ENCODE measurements at places on chromosomes 1 and 21. TPM values are rescaled to one million over a fixed set of nuclear protein-coding genes. Genes with fewer than 3 reads are reported as not detected.

GRCh38 chr1:107122225-107122624 is 18.6 kb upstream of the NTNG1 start:
- DNase-seq = no peak

The HSF2BP gene
- 0.76 TPM for total RNA-seq

The ESRRG gene
- total RNA-seq = not detected

GRCh38 chr1:156642265-156643048 is 540 bp downstream of the BCAN start:
- DNase-seq = no peak

- no peak for DNase-seq
Measured at GRCh38 chr1:177014325-177014724, 150.2 kb downstream of the ASTN1 start.

DNA sequence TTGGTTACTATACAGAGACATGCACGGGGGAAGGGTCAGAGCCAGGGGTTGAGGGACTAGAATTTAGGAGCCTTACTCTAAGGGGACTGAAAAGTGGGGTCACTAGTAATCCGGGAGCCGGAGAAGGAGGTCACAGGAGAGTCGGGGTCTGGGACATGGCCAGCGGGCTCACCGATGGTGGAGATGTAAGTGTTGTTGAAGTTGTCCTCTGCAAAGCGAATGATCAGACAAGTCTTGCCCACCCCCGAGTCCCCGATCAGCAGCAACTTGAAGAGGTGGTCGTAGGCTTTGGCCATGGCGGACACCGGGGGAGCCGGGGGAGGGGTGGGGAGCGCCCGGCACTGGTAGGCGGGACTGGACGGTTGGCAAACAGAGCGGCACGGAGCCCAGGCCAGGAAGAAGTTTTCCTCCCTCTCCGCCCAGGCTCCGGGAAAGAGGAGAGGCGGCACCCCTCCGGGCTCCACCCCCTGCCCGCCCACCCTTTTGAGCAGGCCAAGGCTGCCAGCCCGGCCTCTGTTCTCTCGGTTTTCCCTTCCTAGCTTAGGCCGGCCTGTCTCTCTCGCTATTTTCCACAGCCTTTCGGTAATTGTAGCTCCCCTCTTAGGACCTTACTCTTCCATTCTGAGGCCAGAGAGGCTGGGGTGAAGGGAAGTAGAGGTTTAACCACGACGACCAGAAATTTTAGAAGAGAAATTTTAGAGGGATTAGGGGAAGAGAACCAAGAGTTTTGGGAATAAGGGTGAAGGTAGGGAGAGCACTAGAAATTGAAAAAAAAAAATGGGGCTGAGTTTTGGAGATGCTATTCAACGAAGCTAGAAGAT is at the start of gene RAB13:
Gene RAB13, minus strand, starts transcription at position 399 of the 821 bp plus-strand sequence. Its CDS starts 103 bp downstream, at position 296.
- DNase-seq = peak; percentile 72

GRCh38 chr1:94025383-94026340 is 95.3 kb downstream of the ABCA4 start:
- DNase-seq = peak; percentile 65

GRCh38 chr1:234871039-234871709 is 257.5 kb downstream of the TOMM20 start:
- DNase-seq = no peak

The TCEA3 gene
- total RNA-seq = not detected

The OPTC gene
- total RNA-seq = not detected

The TNN gene
- total RNA-seq = not detected

DNA sequence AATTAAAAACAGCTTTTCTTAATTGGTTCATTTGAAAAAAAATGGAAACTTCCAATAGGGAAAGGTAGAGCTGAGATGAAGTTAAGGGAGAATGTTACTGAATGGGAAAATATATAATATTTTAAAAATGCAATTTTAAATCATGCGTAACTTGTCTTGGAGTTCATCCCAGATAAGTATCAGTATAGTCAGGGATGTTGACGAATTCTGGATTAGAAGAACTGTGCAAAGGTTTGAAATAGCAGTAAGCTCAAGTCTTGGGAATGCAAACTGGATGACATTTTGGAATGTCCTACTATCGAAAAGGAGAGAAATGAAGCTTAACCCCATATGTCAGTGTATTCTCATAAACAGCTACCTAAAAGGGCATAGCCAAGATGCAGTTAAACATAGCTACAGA is 4.0 kb upstream of the ST6GALNAC3 start:
- no peak for DNase-seq

- no peak for DNase-seq
Measured at GRCh38 chr1:119009312-119009655, 21.1 kb upstream of the TBX15 start.

- no peak for DNase-seq
Measured at GRCh38 chr1:21095976-21096375, 80.7 kb downstream of the EIF4G3 start.

The PLA2G2C gene
- total RNA-seq = not detected

The ZNF648 gene
- not detected for total RNA-seq

The BNIPL gene
- total RNA-seq = 0.63 TPM

- no peak for DNase-seq
Measured at GRCh38 chr1:73033640-73034039, 751.3 kb upstream of the NEGR1 start.

DNA sequence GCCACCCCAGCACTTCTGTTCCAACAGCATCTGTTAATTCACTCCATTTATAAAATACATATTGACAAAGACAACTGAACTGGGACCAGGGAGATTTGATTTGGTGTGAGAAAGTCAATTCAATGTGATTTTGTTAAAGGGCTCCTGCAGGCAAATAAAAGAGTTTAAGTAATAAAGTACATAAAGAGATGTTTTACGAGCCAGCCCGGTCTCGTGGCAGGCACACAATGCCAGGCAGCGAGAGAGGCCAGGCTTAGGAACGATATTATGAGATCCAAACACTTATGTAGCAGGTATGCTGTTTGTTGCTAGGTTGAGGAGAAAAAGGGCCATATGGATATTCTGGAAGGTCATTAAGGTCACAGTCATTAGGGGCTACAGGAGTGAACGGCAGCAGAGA is 227.1 kb downstream of the KCTD3 start:
- no peak for DNase-seq

- DNase-seq = peak; percentile 81
Measured at GRCh38 chr1:62407398-62408009, 29.3 kb upstream of the USP1 start.

GRCh38 chr1:207958376-207959139 is 47.6 kb upstream of the CD34 start:
- DNase-seq = no peak

The TSACC gene
- total RNA-seq = 4.5 TPM

- peak; percentile 65 for DNase-seq
Measured at GRCh38 chr1:206685334-206685768, 646 bp downstream of the MAPKAPK2 start.

DNA sequence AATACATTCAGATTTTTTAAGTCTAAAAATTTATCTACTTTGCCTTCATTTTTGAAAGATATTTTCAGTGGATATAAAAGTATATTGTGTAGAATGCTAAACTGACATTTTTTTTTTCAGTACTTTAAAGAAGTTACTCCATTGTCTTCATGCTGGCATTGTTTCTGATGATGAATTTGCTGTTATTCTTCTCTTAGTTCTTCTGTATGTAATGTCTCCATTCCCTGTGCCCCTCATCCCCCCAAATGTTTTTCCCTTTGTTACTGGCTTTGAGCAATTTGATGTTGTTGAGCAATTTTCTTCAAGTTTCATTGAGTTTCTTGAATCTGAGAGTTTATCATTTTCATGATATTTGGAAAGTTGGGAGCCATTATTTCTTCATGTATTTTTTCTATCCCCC is 20.8 kb upstream of the VANGL1 start:
- DNase-seq = no peak

DNA sequence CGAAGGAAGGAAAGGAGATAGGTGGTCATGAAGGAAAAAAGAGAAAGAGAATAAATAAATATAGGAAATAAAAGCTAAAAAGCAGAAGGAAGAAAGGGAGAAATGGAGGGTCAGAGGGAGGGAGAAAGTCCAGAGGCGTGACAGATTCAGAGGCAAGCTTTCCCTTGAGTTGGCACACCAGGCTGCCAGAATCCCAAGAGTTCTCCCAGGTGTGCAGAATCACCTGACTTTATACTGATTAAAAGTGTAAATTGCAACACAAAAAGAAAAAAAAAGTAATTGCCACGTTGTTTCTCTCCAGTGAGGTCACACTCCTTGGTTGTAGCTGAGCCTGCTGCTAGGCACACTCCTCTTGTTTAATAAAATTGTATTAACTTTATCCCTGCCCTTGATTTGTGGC is 669.9 kb upstream of the PKN2 start:
- no peak for DNase-seq

GRCh38 chr1:48560577-48560976 is 88.6 kb upstream of the SPATA6 start:
- no peak for DNase-seq

The TXLNA gene
- total RNA-seq = 33.5 TPM

DNA sequence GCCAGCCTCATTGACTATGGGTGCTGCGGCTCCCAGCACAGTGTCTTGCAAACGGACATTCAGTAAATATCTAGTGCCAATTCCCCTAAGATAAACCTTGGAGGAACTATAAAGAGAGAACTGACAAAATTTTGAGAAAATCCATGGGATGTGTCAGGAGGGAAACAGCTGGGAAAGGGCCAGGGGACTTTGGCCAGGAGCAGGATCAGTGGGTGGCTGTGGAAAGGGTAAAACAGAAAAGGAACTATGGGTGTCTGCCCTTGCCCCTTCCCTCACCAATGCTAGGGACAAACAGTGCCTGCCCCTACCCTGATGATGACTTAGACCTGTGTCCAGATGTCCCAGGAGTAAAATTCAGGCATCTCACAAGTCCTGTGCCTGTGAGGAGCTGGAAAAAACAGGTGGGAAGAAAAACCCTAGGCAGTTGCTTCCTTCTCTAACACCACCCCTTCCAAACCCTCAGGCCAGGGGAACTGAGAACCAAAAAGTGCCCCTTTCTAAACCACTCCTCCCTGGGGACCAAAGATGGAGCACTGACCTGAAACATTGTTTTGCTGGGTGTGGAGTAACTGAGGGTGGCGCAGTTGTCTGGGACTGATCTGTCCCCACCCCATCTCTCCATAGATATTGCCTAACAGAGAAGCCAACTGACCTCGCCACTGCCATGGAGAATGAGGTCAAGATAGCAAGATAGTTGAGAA is 22.1 kb upstream of the IFNAR2 start:
- DNase-seq = no peak

The GJB3 gene
- not detected for total RNA-seq

The HSPB7 gene
- total RNA-seq = not detected

GRCh38 chr1:74160046-74160445 is 37.9 kb downstream of the LRRIQ3 start:
- DNase-seq = no peak

DNA sequence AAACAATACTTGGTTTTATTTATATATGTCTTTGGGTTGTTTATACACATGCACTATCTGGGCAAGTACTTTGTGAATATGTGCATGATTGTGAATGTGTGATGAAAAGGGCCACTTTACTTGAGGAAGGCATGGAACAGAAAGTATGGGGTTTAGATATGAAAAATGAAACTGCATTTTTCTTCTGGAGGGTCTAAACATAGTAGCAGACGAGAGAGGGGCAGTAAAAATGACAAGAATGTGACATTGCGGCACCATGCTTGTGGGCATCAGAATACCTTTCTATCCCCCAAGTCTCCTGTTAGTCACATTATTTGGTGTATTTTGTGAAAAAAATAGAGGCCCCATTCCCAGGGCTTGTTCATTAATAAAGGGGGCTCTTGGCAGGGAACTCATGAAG is 15.4 kb upstream of the MPZL1 start:
- DNase-seq = no peak

DNA sequence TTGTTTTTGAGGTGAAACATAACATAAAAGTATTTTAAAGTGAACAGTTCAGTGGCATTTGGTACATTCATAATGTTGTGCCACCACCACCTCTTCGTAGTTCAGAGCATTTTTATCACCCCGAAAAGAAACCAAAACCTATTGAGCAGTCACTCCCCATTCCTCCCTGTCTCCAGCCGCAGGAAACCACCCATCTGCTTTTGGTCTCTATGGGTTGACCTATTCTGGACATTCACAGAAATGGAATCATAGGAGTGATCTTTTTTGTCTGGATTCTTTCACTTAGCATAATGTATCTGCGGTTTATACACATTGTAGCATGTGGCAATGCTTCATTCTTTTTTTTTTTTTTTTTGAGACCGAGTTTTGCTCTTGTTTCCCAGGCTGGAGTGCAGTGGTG is 141.2 kb downstream of the VPS13D start:
- DNase-seq = no peak

- peak; percentile 79 for DNase-seq
Measured at GRCh38 chr1:169928438-169929209, 34.9 kb upstream of the SCYL3 start.

DNA sequence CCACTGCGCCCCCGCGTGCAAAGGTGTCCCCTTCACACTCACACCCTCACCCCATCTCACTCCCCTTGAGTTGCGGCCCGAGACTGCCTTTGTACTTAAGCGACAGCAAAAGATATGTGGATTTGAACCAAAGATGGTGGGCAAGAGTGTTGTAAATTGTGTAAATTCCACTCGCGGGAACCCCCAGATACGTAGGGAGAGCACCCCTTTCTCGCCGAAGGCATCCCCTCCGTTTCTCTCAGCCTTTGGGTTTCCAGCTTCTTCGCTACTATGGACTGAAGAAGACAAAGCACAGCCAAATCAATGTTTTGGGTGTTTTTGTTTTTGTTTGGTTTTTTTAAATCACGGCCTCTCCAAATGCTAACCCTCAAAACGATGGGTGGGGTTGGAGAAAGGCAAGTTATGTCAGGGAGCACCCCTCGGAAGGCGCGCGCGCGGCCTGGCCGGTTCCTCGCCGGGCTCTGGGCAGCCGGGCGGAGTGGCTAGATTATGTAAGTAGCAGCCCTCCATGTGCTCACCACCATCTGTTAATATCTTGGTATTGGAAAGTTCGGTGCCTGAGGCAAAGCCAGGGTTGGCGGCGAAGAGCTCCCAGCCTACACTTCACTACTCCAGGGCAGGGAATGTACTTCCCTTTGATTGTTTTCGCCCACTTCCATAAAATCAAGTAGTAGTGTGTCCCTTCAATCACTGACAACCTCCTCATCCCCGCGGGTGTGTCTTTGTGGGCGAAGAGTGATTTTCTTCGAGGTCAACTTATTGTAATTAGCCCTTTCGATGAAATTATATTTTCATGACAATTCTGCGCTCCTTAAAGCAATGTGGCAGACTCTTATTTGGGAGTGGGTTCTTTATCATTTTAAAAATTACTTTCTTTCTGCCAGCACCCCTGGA is 4.0 kb upstream of the PROX1 start:
- no peak for DNase-seq

The SPRR2G gene
- total RNA-seq = not detected

DNA sequence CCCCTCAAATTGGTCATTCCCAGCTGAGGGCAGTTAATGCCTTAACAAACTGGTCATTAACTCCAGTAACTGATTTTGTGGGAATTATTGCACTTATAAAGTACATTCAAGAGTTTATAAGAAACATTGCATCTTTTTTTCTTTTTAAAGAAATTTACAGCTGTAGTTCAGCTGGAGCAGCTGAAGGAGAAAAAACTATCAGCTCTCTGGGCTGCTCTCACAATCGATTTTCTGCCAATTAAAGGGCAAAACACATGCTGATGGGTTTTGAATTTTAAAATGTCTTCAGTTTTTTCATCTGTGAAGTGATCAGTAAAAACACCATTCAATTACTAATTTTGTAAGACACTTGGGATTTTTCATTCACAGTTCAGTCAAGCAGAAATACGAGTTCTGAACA is 74.7 kb downstream of the KIFAP3 start:
- no peak for DNase-seq

The SPRR3 gene
- not detected for total RNA-seq

The CD1E gene
- total RNA-seq = not detected

The GBP4 gene
- total RNA-seq = not detected

The MATN1 gene
- 0.19 TPM for total RNA-seq
